Activated T-cell treated with anti-CD3 and anti-CD28 coated beads, Interleukin-2, amount 50 U/mL, for 24 hours (primary cell): ENCODE measurements at places on chromosomes 2 and 18.

GRCh38 chr2:112542984-112543661 is 858 bp downstream of the POLR1B start:
- H3K27ac ChIP-seq, result no peak overlapping the region
- H3K4me3 ChIP-seq, result no peak overlapping the region
- H3K27me3 ChIP-seq, result no peaks in the 10 kb centered on the region
- H3K4me1 ChIP-seq, result peaks cover 26% of the 10 kb centered on the region
- DNase-seq, result peak; percentile 47

DNA sequence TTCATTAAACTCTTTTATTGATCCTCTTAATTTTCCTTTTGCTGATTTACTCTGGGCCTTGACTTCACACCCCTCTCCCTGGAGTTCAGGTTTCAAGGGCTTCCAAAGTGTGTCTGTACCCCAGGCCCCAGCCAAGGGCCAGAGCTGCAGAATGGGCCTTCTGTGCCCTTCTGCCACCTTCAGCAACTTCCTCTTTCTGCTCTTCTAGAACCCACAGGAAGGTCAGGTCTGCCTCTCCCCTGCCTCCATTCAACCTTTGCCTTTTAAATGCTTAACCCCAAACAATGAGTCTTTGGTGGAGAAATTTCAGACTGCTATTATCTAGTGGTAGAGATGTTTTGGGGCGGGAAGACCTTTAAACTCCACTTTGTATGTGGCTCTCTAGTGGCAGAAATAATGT is 63.1 kb downstream of the TSN start:
- DNase-seq, result no peak
- H3K4me1 ChIP-seq, result no peaks in the 10 kb centered on the region
- H3K4me3 ChIP-seq, result no peak overlapping the region
- peaks cover 5% of the 10 kb centered on the region for H3K27me3 ChIP-seq
- H3K36me3 ChIP-seq, result no peaks in the 10 kb centered on the region
- H3K27ac ChIP-seq, result no peak overlapping the region

DNA sequence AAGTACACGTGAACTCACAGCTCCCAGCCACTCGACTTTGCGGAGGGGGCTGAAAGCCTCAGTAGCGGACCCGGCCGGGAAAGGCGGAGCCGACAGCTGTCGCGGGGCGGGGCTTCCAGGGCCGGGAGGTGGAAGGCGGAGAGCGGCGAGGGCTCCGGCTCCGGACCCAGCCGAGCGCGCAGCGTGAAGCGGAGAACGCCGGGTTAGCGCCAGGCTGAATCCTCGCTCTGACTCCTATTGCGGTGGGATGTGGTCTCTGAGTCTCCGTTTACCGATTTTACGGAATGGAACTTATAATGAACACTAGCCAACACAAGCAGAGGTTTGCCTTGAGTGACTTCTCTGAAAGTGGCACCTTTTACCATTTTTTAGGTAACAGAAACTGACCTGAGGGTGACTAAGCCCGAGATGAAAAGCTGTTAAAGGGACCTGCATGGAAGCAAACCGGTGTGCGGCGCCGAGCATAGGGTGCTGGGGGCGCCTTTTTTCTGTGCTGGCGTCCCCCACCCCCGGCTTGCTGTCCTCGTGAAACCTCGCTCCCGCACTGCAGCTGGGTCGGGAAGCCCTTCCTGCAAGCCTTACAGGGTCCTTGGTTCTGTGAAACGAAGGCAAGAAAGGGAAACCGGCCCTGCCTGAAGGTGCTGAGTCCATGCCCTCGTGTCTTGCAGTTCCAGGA is 72.9 kb downstream of the EN1 start:
- peaks cover 81% of the 10 kb centered on the region for H3K27me3 ChIP-seq
- no peaks in the 10 kb centered on the region for H3K36me3 ChIP-seq
- H3K4me1 ChIP-seq, result peaks cover 14% of the 10 kb centered on the region
- no peak overlapping the region for H3K27ac ChIP-seq
- DNase-seq, result peak; percentile 34

GRCh38 chr2:182164686-182165085 is 179.0 kb downstream of the PPP1R1C start:
- no peaks in the 10 kb centered on the region for H3K36me3 ChIP-seq
- peaks cover 11% of the 10 kb centered on the region for H3K27me3 ChIP-seq
- H3K4me3 ChIP-seq, result no peak overlapping the region
- H3K4me1 ChIP-seq, result no peaks in the 10 kb centered on the region
- no peak for DNase-seq

DNA sequence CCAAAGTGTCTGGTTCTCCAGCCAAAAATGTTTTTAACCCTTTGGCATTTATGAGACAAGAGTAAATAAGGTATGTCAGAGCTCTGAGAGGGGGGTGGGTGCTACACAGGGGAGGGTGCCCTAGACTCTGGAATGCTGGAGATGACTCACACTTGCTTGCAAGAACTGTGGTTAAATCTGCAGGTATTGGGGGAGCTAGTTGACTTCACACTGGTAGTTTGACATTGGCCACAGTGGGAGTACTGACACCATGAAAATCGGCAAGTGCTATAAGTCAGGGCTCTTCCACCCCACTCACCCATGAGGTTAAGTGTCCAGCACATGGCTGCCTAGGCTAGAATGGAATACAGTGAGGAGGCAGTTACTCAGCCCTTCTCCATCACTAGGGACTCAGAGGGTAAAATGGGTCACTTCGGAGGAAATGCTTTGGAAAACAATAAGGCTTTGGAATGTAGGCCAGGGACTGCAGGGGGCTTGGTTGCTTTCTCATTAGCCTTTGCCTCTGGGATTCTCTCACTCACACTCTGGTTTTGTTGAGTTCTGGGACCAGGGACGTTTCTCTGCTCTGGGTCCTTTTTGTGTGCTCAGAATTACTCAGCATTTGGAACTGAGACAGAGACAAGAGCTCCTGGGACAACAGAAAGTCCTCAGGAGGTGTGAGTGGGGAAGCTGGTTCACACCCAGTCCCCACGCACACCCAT is 91.6 kb downstream of the ACKR3 start:
- no peaks in the 10 kb centered on the region for H3K36me3 ChIP-seq
- DNase-seq, result no peak
- no peaks in the 10 kb centered on the region for H3K4me1 ChIP-seq
- no peak overlapping the region for H3K4me3 ChIP-seq
- peaks cover 54% of the 10 kb centered on the region for H3K27me3 ChIP-seq
- H3K27ac ChIP-seq, result no peak overlapping the region

DNA sequence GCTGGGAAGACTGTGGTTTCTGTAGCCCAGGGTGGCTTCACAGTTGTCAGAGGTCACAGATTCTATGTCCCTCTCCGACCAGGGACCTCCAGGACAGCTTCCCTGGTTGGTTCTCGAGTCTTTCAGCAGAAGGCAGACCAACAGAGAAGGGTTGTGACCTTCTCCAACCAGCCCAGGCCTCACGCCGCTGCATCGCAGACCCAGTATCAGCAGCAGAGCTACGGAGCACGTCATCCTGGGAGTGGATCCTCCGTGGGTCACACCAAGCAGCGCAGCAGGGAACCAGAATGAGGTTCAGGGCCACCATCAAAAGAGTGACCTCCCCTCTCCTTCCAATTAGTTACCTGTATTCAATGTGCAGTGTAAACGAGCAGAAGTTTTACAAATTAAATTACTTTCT is 49.3 kb downstream of the ST3GAL5 start:
- no peak for DNase-seq
- peaks cover 39% of the 10 kb centered on the region for H3K36me3 ChIP-seq
- no peak overlapping the region for H3K4me3 ChIP-seq
- no peak overlapping the region for H3K27ac ChIP-seq
- peaks cover 12% of the 10 kb centered on the region for H3K4me1 ChIP-seq
- no peaks in the 10 kb centered on the region for H3K27me3 ChIP-seq

GRCh38 chr2:177334940-177335543 is 57.5 kb upstream of the AGPS start:
- DNase-seq, result no peak
- H3K4me3 ChIP-seq, result no peak overlapping the region
- H3K4me1 ChIP-seq, result peaks cover 18% of the 10 kb centered on the region
- H3K27ac ChIP-seq, result no peak overlapping the region

- no peak overlapping the region for H3K4me3 ChIP-seq
- no peak for DNase-seq
- peaks cover 7% of the 10 kb centered on the region for H3K4me1 ChIP-seq
- H3K36me3 ChIP-seq, result no peaks in the 10 kb centered on the region
- H3K27ac ChIP-seq, result no peak overlapping the region
- peaks cover 5% of the 10 kb centered on the region for H3K27me3 ChIP-seq
Measured at GRCh38 chr18:63046375-63046774, 273.2 kb downstream of the BCL2 start.

- H3K4me1 ChIP-seq, result no peaks in the 10 kb centered on the region
- no peak for DNase-seq
- no peaks in the 10 kb centered on the region for H3K27me3 ChIP-seq
- no peaks in the 10 kb centered on the region for H3K36me3 ChIP-seq
- no peak overlapping the region for H3K4me3 ChIP-seq
Measured at GRCh38 chr18:53544917-53545316, 679.6 kb downstream of the MBD2 start.
